ENCODE measurements at places on chromosomes 3 and 15.

DNA sequence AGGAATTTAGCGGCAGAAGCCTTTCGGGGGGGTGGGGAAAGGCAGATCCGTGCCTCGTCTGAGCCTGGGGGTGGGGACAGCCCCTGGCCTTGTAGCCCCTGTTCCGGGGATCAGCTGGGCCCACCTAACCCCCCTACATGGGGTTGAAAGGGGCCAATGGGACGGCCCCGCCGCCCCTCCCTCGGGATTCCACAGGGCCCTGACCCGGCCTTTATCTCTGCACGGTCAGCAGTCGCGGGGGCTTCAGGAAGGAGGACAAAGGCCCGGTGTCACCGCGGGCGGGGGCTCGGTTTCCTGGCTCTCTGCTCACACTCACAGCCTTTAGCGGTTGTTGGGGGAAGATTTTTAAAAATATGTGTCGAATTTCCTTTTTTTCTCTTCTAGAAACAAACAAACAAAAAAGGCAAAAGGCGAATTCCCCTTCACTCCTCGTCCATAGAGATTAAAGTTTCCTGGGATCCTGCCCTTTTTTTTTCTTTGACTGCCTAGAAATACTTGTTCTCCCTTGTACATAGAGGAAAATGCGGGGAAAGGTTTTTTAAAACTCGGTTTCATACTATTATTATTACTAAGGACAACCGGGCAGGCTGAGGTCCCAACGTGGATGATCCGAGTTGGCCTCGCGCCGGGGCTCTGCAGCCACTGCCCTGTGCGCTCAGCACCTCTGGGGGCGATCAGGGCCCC, 7.9 kb downstream of the FOXL2 start:
- DNase-seq: no peak

DNA sequence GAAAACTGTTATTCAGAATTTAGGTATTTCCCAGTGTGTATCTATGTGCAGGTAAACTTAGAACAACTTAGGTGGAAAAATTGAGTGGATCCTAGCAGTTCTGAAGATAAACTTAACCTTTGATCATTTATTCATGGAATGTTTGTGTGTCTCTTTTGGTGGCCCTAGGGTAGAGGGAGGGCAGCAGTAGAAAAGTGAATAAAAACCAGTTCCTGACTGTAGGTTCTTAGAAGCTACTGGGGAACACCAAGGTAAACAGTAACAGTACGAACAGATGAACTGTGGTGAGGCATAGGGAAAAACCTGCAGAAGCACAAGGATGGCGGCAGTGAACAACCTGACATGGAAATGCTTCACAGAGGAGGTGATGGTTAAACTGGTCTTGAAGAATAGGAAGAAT, 2.5 kb downstream of the SNRK start:
- no peak for DNase-seq

DNA sequence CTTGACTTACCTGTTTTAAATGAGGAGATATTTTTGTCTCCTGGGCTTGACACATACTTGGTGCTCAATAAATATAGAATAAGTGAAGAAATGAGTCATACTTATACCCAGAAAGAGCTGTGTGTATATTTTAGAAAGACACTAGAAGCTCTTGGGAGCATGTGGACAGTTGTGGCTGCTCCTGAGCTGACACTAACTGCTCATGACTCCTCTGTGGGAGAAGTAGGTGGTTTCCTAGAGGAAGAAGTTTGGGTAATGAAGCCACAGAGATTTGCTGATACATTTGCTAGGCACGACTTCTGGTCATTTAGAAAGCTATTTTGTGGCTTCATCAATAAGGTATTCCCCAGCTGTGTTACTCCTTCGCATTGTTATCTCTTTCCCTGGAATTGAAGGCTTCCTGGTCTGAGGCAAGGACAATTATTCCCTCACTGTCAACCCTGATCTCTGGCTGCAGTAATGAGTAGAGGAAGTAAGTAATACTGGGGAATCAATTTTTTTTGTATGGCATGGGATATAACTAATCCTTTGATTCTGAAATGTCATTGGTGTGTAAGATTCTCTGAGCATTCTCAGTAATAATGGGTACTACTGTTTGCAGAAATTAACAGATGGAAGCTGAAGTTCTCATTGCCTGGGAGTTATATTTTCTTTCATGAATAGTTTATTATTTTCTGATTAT, 79.6 kb upstream of the DCBLD2 start:
- DNase-seq: no peak

DNA sequence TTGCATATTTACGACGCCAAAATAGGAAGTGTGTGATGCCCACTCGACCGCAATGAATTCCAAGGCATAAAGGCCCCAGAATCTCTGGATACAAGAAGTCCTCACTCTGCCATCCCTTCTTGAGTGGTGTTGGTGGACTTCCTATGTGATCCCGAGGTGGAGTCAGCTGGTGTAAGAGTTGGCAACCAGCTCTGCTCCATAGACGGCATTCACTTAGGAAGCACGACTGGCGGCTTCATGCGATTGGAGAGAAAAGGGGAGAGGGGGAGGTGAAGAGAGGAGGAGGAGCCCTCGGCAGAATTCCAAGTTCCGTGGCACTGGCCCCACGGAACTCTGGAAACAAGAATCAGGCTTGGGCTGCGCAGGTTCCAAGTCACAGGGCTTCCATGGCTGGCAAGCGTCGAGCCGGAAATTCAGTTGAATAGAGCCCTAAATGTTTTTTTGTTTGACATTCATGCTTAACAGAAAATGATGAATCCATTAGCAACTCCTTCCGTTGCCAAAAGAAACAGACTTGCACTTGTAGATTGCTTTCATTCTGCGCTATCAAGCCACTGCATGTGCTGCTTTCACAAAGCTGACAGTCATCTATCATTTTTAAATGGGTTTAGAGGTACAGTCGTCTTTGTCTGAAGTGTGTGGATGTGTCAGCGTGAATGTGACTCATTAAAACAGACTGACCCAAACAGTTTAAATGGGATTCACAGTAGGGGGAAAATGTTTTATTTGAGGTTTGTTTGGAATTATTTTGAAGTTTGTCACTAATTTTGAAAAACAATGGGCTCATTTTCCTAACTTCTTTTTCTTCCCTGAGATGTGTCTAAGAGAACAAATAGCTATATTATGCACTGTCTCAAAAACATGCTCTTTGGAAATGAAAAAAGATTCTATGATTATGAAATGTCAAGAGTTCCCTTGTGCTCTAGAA, 428.3 kb upstream of the ATP11B start:
- no peak for DNase-seq

- no peak for DNase-seq
Measured at GRCh38 chr3:67389176-67389575, 265.2 kb downstream of the SUCLG2 start.

- no peak for DNase-seq
Measured at GRCh38 chr3:124777762-124778470, 47.7 kb downstream of the UMPS start.

GRCh38 chr15:74170875-74171578, 2.5 kb upstream of the ISLR start:
- DNase-seq: no peak

DNA sequence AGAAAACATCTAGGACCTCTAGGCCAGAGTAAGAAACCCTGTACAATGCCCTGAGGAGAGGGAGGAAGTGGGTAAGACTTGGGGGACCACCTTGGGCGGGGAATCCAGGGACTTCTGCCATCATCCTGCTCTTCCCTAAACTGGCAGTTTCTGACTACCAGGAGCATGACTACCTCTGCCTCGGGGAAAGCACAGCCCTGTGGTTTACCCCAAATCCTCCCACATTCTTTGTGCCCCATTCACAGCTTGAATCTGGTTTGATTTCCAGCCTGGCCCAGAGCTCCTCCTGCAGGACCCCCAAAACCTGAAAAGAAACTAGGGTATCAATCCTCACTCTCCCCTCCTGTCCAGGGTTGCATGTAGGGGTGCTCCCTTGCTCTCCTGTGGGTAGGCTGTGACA, 4.7 kb downstream of the C3orf18 start:
- DNase-seq: no peak

DNA sequence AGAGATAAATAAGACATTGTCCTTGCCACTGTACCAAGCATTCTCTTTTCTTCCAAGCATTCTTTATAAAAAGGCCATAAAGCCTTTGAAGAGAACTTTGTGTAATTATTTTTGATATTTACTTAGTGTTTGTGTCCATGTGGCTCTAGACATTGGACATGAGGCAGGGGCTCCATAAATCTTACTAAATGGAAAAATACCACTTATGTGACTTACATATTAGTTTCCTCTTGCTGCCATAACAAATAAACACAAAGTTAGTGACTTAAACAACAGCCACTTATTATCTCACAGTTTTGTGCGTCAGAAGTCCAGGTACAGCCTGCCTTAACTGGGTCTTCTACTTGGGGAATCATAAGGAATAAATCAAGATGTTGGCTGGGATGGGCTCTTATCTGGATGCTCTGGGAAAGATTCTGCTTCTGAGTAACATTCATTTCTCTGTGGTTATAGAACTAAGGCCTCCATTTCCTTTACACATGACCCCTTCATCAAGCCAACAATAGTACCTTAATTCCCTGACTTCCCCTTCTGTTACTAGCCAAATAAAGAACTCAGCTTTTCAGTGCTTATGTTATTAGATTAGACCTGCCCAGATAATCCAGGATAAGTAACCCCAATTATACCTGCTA, 59.9 kb upstream of the COL8A1 start:
- DNase-seq: no peak

DNA sequence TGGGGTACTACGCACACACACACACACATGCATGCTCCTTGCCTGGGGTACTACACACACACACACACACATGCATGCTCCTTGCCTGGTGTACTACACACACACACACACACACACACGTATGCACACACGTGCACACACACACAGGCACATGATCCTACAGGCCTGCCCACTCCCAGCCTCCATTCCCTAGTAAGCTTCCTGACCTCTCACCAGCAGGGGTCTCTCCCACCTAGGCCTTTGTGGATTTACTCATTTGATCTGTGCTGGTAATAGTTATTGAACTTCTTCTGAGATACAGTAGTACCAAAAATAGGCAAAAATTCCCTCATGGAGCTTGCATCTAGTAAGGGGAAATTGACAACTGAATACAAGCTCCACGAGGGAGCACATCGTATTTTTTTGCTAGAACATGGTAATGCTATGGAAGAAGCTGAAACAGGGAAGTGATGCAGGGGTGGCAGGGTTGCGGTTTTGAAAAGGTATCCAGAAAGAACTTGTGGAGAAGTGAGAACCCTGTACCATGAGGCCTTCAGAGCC, 19.1 kb downstream of the TTC21A start:
- peak; percentile 55 for DNase-seq

- no peak for DNase-seq
Measured at GRCh38 chr15:39455471-39455991, 125.3 kb upstream of the THBS1 start.

- no peak for DNase-seq
Measured at GRCh38 chr3:155232605-155233004, 60.9 kb downstream of the STRIT1 start.

DNA sequence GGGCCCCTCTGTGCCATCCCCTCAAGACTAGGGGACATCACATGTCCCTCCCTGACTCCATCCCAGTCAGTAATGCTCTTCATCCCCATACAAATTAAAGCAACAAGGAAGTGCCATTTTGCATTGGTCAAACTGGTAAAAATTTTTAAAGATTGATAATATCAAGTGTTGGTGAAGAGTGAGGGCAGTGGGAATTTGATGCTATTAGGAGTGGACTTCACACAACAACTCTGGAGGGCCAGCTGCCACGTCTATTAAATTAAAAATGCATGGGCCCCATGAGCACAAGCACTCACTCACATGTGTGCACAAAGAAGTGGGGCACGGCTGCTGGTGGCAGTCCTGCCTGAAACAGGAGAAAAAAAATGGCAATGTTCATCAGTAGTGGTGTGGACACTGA, 47.8 kb downstream of the DNAJB8 start:
- no peak for DNase-seq

Measured in CD4-positive, alpha-beta T cell treated with Interferon alpha-2 for 1 hour (primary cell).